Cardiac atrium fibroblast (primary cell): ENCODE measurements at places on chromosomes 5 and 9. TPM values are rescaled to one million over a fixed set of nuclear protein-coding genes. Genes with fewer than 3 reads are reported as not detected.

The FASTKD3 gene
- 10.7 and 11.8 TPM in 2 replicates for total RNA-seq

The FOXD4L6 gene
- not detected in 2 replicates for total RNA-seq

The OR1J2 gene
- not detected in 2 replicates for total RNA-seq

The SLC6A19 gene
- not detected in 2 replicates for total RNA-seq

The SH3TC2 gene
- 4.9 and 7.4 TPM in 2 replicates for total RNA-seq

The SH3RF2 gene
- total RNA-seq, result 0.16 and 0.18 TPM in 2 replicates

The LECT2 gene
- not detected in 2 replicates for total RNA-seq

The DCTN4 gene
- 36.1 and 43.3 TPM in 2 replicates for total RNA-seq
